ENCODE measurements at places on chromosomes 12 and 14. TPM values are rescaled to one million over a fixed set of nuclear protein-coding genes. Genes with fewer than 3 reads are reported as not detected.

Gene PRPH
- 0.51 TPM for total RNA-seq

- DNase-seq: peak; percentile 83
- peaks cover 43% of the 10 kb centered on the region for H3K36me3 ChIP-seq
- H3K4me3 ChIP-seq: peak overlapping the region; percentile 92
- H3K27ac ChIP-seq: peak overlapping the region; percentile 90
- no peaks in the 10 kb centered on the region for H3K27me3 ChIP-seq
These were observed 447 bp downstream of the CD63 start for GRCh38 chr12:55728186-55728938.

DNA sequence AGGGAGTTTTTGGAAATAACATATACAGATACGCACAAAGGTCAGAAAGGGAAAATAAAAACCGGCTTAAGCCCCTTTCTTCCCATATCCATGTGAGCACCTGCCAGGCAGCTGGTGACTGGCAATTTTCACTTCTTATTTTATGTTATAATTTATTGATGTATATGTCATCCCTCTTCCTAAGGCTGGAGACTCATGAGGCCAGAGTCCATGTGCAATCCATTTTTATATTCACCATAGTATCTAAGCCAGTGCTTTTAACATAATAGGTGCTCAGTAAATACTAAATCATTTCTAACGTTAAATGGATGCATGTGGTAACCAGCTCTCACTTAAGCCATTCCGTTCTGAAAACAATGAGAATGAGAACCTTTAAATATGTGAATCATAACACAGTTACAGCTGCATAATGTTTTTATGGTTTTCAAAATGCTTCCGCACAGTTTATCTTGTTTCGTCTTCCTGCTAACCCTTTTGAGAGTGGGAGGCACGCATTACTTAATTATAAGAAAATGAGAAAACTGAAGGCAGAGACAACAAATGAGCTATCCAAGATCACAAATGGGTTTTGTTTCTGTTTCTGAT is 178.3 kb downstream of the CACNA1C start:
- H3K4me3 ChIP-seq: no peak overlapping the region
- no peaks in the 10 kb centered on the region for H3K36me3 ChIP-seq
- H3K27ac ChIP-seq: no peak overlapping the region
- no peak for DNase-seq

- H3K27me3 ChIP-seq: no peaks in the 10 kb centered on the region
- no peak overlapping the region for H3K4me3 ChIP-seq
- H3K4me1 ChIP-seq: no peaks in the 10 kb centered on the region
- no peaks in the 10 kb centered on the region for H3K36me3 ChIP-seq
- H3K27ac ChIP-seq: no peak overlapping the region
These were observed 169.2 kb downstream of the PIK3C2G start for GRCh38 chr12:18430425-18431048.

DNA sequence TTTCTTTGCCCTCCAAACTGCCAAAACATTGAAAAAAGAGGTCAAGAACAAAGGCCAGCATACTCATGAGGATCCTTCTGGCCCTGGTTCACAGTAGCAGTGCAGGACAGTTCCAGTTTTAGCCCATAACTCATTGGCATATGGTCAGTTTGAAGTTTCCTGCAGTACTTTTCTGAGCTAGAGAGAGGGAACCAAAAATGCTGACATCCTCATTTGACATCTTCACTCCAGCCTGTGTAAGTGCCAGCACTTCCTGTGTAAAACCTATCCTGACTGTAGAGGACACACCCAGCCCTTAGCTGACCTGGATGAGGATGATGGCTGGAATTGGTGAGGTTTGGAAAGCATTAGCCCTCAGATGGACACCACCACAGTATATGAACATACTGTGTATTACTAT is 84.1 kb downstream of the FGD4 start:
- peaks cover 4% of the 10 kb centered on the region for H3K4me1 ChIP-seq
- H3K27me3 ChIP-seq: no peaks in the 10 kb centered on the region
- H3K36me3 ChIP-seq: peaks cover 15% of the 10 kb centered on the region
- no peak for DNase-seq
- no peak overlapping the region for H3K4me3 ChIP-seq
- no peak overlapping the region for H3K27ac ChIP-seq

GRCh38 chr12:106962286-106962685 is 6.6 kb downstream of the TMEM263 start:
- H3K27me3 ChIP-seq: no peaks in the 10 kb centered on the region
- H3K4me1 ChIP-seq: no peaks in the 10 kb centered on the region
- H3K27ac ChIP-seq: no peak overlapping the region
- H3K36me3 ChIP-seq: peaks cover 38% of the 10 kb centered on the region
- DNase-seq: no peak
- no peak overlapping the region for H3K4me3 ChIP-seq

GRCh38 chr14:65926935-65927700 is 514.6 kb downstream of the FUT8 start:
- no peaks in the 10 kb centered on the region for H3K27me3 ChIP-seq
- DNase-seq: no peak
- H3K4me3 ChIP-seq: no peak overlapping the region
- peaks cover 21% of the 10 kb centered on the region for H3K4me1 ChIP-seq
- H3K36me3 ChIP-seq: no peaks in the 10 kb centered on the region

DNA sequence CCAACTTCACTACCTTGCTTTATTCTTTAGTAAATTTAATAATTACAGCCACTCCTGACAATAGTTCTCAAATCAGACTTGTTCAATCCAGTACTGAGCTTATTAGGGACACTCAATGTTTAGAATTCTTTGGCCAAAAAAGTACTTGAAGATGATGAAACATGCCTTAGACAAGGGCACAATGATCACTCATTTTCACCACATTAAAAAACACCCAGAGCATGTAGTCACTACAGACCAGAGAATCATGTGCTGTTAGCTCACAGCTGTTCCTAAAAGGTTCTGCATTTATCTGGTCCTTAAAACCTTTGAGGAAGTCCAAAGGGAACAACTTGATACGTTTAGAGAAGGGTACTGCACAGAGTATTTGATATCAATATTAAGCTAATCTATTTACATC is 98.7 kb downstream of the INSM2 start:
- H3K27me3 ChIP-seq: no peaks in the 10 kb centered on the region
- DNase-seq: no peak
- no peaks in the 10 kb centered on the region for H3K4me1 ChIP-seq
- H3K36me3 ChIP-seq: no peaks in the 10 kb centered on the region

DNA sequence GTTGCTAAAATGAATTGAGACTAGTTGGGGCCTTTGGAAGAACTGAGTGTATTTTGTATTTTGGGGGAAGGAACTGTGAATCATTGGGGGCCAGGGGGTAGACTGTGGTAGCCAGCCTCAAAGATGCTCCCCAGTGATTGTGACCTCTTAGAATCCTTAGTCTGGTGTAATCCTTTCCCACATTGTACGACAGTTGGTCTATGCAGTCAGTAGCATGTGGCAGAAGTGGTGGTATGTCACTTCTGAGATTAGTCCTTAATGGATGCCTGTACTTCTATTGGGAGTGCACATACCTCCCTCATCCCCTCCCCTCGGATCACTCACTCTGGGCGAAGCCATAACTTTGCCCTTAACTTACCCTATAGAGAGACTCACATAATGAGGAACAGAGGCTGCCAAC is 48.0 kb downstream of the USP15 start:
- no peaks in the 10 kb centered on the region for H3K4me1 ChIP-seq
- peaks cover 38% of the 10 kb centered on the region for H3K36me3 ChIP-seq
- no peak overlapping the region for H3K4me3 ChIP-seq
- H3K27me3 ChIP-seq: no peaks in the 10 kb centered on the region
- no peak overlapping the region for H3K27ac ChIP-seq
- DNase-seq: no peak

- H3K27me3 ChIP-seq: no peaks in the 10 kb centered on the region
- H3K4me1 ChIP-seq: no peaks in the 10 kb centered on the region
- DNase-seq: no peak
- H3K4me3 ChIP-seq: no peak overlapping the region
- no peak overlapping the region for H3K27ac ChIP-seq
These were observed 91.2 kb upstream of the ANO4 start for GRCh38 chr12:100703337-100703736.

GRCh38 chr12:49105504-49106084 is 5.1 kb downstream of the LMBR1L start:
- peaks cover 3% of the 10 kb centered on the region for H3K4me1 ChIP-seq
- no peaks in the 10 kb centered on the region for H3K27me3 ChIP-seq
- no peak overlapping the region for H3K27ac ChIP-seq
- no peak for DNase-seq
